Heart right ventricle (tissue), 16 donors: ENCODE measurements at places on chromosomes 1 and 21. TPM values are rescaled to one million over a fixed set of nuclear protein-coding genes. Genes with fewer than 3 reads are reported as not detected.

The UTP11 gene
- total RNA-seq: 35.6 TPM

The ZNF683 gene
- total RNA-seq: 1.3 TPM

The TSPAN1 gene
- total RNA-seq: 2.2 TPM

The ATP1A4 gene
- not detected for total RNA-seq

The FAM163A gene
- 0.28 TPM for total RNA-seq

The F3 gene
- total RNA-seq: 74.8 TPM

The CELA3B gene
- total RNA-seq: 1.3 TPM

The NBPF4 gene
- total RNA-seq: not detected

The FCN3 gene
- 23.0 TPM for total RNA-seq

The C8B gene
- not detected for total RNA-seq

The FMOD gene
- 17.0 TPM for total RNA-seq

The LENEP gene
- total RNA-seq: not detected

The IQCC gene
- total RNA-seq: 1.1 TPM

The DCST2 gene
- total RNA-seq: 0.15 TPM

The FCRLB gene
- 0.18 TPM for total RNA-seq

The FHAD1 gene
- 0.30 TPM for total RNA-seq

The COL24A1 gene
- total RNA-seq: 1.7 TPM

The AUNIP gene
- total RNA-seq: not detected

The DIO1 gene
- not detected for total RNA-seq

The FCGR2B gene
- total RNA-seq: 1.7 TPM

The LEFTY2 gene
- 0.73 TPM for total RNA-seq

The UBL4B gene
- total RNA-seq: not detected

The TEKT2 gene
- not detected for total RNA-seq

The OLFML3 gene
- total RNA-seq: 16.6 TPM

The B3GALT5 gene
- total RNA-seq: not detected

The ASCL5 gene
- total RNA-seq: not detected

The KCNK2 gene
- not detected for total RNA-seq

The MAP10 gene
- total RNA-seq: 4.8 TPM

The S100A3 gene
- total RNA-seq: not detected

The PGBD5 gene
- total RNA-seq: 10.1 TPM

The SASS6 gene
- 0.95 TPM for total RNA-seq

The TRAF5 gene
- 4.6 TPM for total RNA-seq

The FOXD3 gene
- total RNA-seq: not detected

The SYT6 gene
- total RNA-seq: not detected

The C1orf116 gene
- total RNA-seq: 0.65 TPM
